Tracheal epithelial cell (primary cell): ENCODE measurements at places on chromosomes 2 and 18. TPM values are rescaled to one million over a fixed set of nuclear protein-coding genes. Genes with fewer than 3 reads are reported as not detected.

The KLHL41 gene
- total RNA-seq: 0.24 TPM in 1 of 2 replicates, not detected in the other

The PIEZO2 gene
- total RNA-seq: under 0.01 and 0.48 TPM in 2 replicates

The SCN7A gene
- under 0.01 TPM in 1 of 2 replicates, not detected in the other for total RNA-seq

The UCN gene
- total RNA-seq: 0.48 and 0.85 TPM in 2 replicates

The GALNT5 gene
- total RNA-seq: 27.0 and 30.7 TPM in 2 replicates

The TGFA gene
- 99.1 and 248 TPM in 2 replicates for total RNA-seq

The SNX17 gene
- total RNA-seq: 125 and 136 TPM in 2 replicates

The GLI2 gene
- total RNA-seq: under 0.01 and 0.21 TPM in 2 replicates

The SCYGR4 gene
- total RNA-seq: not detected in 2 replicates

The DAPL1 gene
- total RNA-seq: 0.24 TPM in 1 of 2 replicates, not detected in the other

The PRSS56 gene
- not detected in 2 replicates for total RNA-seq
